Right lobe of liver (tissue), 6 donors: ENCODE measurements at places on chromosomes 4 and X. TPM values are rescaled to one million over a fixed set of nuclear protein-coding genes. Genes with fewer than 3 reads are reported as not detected.

The CLGN gene
- total RNA-seq, result 8.5 TPM

The PPEF2 gene
- total RNA-seq, result not detected

The PRSS12 gene
- total RNA-seq, result 0.49 TPM

- DNase-seq, result no peak
Observed at GRCh38 chrX:96883608-96884007, at the start of gene RPA4. TSS of gene RPA4 (plus strand) at chrX:96883908. CDS start at chrX:96884311, 403 bp downstream.

- no peak for DNase-seq
Observed at GRCh38 chr4:137901114-137901513, 341.0 kb downstream of the SLC7A11 start.

- DNase-seq, result no peak
Observed at GRCh38 chrX:92270936-92271855, 492.0 kb downstream of the PCDH11X start.
